ENCODE measurements at places on chromosomes 16 and 17. TPM values are rescaled to one million over a fixed set of nuclear protein-coding genes. Genes with fewer than 3 reads are reported as not detected.
A peak's percentile ranks its signal among the peaks of the same experiment; 100 is the strongest.

DNA sequence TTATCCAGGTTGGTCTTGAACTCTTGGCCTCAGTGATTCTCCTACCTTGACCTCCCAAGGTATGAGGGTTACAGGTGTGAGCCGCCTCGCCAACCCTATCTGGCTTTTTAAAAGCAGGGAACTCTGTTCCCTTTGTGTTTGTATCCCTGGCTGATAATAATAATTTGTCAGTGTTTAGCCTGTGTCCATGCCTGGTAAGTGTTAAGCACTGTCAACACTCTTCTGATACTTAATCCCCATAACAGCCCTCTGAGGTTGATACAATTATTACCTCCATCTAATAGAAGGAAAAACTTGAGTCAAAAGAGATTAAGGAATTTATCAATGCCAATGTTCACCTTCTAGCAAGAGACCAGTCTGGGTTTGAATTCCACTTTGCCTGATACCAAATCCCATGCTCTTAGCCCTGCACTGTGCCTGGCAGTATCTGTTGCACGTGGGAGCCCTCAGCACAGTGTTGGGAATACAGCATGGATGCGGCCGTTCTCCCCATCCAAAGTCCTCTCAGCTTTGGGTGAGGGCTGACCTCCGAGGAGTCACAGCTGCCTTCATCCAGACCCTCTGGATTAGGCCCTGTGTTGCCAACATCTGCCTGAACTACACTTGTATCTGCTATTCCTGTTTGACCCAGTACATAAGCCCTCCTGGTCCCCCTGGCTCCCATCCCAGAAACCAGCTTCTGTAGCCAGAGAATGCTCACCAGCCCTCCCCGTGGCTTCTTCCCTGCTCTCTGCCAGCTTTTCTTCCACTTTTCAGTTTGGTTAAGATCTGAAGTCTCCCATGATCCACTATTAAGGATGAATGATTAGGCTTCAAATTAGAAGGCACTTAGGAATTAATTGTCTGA lies 335.6 kb upstream of the ASIC2 start:
- H3K27ac ChIP-seq: no peak overlapping the region
- H3K27me3 ChIP-seq: peaks cover 22% of the 10 kb centered on the region
- no peak overlapping the region for H3K4me3 ChIP-seq
- no peaks in the 10 kb centered on the region for H3K4me1 ChIP-seq
- DNase-seq: no peak
- H3K36me3 ChIP-seq: no peaks in the 10 kb centered on the region

- H3K27ac ChIP-seq: peak overlapping the region; percentile 92
- no peak for DNase-seq
- peaks cover 34% of the 10 kb centered on the region for H3K36me3 ChIP-seq
- H3K4me3 ChIP-seq: peak overlapping the region; percentile 80
- H3K4me1 ChIP-seq: peaks cover 3% of the 10 kb centered on the region
- H3K27me3 ChIP-seq: no peaks in the 10 kb centered on the region
Observed at GRCh38 chr16:56470232-56470631, 18.9 kb downstream of the OGFOD1 start.

GRCh38 chr17:50265212-50265611 lies 9.1 kb upstream of the TMEM92 start:
- H3K4me3 ChIP-seq: no peak overlapping the region
- H3K36me3 ChIP-seq: no peaks in the 10 kb centered on the region
- H3K27me3 ChIP-seq: peaks cover 21% of the 10 kb centered on the region
- H3K4me1 ChIP-seq: peaks cover 56% of the 10 kb centered on the region
- no peak overlapping the region for H3K27ac ChIP-seq

ZACN gene
- not detected for total RNA-seq

NPW gene
- total RNA-seq: 4.7 TPM

ZNF598 gene
- total RNA-seq: 46.1 TPM

JPH3 gene
- total RNA-seq: 27.5 TPM

DNA sequence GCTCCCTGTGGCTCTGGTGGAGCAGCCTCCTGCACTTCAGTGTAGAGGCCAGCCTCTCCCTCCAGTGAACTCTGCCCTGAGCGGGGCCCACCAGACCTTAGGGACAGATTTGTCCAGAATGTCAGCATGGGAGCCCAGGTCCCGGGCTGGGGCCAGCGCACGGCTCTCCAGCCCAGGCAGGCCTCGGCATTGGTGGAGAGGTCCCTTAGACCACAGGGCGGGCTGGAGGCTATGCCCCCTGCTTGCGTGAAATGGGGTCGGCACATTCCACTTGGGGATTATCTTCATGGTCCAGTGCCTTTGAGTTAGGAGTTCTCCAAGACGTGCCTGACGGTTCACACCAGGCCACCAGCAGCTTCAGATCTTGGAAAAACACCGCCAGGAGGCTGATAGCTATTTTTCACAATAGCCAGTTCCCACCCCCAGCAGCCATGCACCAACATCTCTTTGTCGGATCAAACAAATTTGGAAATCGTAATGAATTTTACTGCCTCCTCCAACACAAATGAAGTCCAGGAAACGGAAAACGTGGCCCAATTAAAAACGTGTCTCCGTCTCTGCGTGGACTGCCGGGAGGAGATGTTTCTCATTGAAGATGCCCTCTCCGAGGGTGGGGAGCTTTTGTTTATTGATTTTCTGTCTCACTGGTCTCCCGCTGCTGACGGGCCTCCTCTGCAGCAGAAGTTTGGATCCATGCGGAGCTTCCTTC lies 110.0 kb upstream of the CIBAR2 start:
- H3K4me3 ChIP-seq: peak overlapping the region; percentile 68
- H3K4me1 ChIP-seq: peaks cover 53% of the 10 kb centered on the region
- H3K27ac ChIP-seq: peak overlapping the region; percentile 63

DNA sequence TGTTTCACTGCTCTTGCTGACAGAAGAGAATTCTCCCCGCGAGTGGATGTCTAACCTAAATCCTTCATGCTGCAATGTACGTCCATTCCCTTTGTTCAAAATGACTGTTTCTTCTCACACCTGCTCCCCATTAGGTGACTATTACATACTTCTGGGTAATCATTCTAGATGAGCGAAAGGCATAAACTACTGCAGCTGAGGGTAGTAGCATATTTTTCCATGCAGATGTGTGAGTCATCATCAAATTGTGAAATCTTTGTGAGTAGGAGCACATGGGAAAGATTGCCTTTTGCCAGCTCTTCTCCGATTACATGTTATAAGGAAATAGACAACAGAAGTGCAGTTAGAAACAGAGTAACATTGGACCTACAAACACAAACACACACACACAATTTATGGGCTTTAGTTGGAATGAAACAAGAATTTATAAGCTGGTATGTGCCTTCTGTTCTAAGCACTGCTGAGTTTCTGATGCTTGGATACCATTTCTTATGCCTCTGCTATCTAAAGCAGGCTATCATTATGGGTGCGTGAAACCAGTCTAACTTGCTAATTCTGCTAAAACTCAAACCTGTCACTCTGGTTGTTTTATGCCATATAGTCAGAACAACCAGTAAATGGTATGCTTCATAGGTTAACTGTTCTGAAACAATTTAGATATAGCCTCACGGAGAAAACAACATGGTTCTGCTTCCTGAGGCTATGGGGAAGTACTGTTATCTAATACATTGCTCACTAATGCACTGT lies 346.9 kb upstream of the PSMD7 start:
- peaks cover 3% of the 10 kb centered on the region for H3K27me3 ChIP-seq
- peaks cover 29% of the 10 kb centered on the region for H3K4me1 ChIP-seq
- H3K27ac ChIP-seq: peak overlapping the region; percentile 94

SHISA9 gene
- 6.3 TPM for total RNA-seq

- no peak for DNase-seq
- H3K27me3 ChIP-seq: no peaks in the 10 kb centered on the region
- H3K36me3 ChIP-seq: peaks cover 25% of the 10 kb centered on the region
- no peak overlapping the region for H3K27ac ChIP-seq
- no peaks in the 10 kb centered on the region for H3K4me1 ChIP-seq
- H3K4me3 ChIP-seq: no peak overlapping the region
Observed at GRCh38 chr17:59047616-59048015, 59.1 kb downstream of the TRIM37 start.

DNA sequence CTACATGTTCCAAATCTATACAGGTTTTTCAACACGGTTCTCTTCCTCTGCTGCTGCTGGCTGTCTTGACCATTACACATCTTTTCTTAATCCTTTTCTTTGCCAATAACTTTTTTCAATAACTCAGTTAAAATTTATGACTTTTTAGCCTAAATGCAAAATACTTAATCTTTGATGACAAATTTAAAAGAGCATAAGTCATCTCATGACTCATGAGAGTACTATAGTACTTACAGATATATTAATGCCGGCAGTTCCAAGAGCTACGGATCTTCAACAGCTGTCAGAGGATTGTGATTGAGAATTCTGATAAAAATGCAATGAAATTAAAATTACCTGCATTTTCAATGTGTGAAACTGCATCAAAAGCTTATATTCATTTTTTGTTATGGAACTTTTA lies 105.5 kb downstream of the KPNA2 start:
- DNase-seq: no peak
- peaks cover 1% of the 10 kb centered on the region for H3K36me3 ChIP-seq
- H3K4me3 ChIP-seq: no peak overlapping the region
- H3K27me3 ChIP-seq: no peaks in the 10 kb centered on the region
- H3K27ac ChIP-seq: no peak overlapping the region
- no peaks in the 10 kb centered on the region for H3K4me1 ChIP-seq

CSH2 gene
- total RNA-seq: not detected

DNA sequence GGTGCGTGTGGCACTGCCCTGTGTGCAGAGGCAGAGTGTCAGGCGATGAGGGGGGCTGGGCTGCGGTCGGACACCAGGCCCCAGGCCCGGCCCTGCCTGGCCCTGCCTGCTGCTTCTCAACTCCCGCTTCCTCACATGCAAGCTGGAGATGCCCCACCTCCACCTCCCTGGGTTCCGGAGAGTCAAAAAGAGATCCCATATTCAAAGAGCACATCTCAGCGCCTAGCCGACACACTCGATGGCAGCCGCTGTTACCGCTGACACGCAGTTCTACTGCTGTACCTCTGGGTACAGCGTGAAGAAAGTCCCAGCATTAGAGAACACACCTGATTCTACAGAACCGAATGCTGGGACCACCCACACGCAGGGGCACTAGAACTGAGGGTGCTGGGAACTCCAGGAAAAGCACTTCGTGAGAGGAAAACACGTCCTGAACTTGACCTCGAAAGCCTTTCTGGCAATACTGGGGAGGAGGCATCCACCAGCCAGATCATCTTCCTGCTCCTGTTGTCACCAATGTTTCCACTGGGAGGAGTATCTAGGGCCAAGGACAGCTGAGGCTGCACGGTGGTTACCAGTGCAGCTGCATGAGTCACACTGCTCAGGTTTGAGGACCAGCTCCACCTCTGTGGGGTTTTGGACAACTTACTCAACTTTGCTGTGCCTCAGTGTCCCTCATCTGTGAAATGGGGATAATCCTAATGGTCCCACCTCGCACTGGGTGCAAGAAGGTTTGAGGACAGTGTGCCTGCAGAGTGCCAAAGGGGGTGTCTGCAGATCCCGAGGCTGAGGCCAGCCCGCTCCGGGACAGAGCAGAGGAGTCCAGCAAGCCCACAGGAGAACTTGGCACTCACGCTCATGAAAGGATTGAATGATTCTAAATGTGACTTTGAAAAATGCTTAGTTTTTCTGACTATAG lies 100.4 kb upstream of the DNAH17 start:
- H3K27ac ChIP-seq: no peak overlapping the region
- no peaks in the 10 kb centered on the region for H3K27me3 ChIP-seq
- H3K4me1 ChIP-seq: peaks cover 10% of the 10 kb centered on the region

Data from type B pancreatic cell (in vitro differentiated cells).